ENCODE measurements at places on chromosomes 16 and 17. TPM values are rescaled to one million over a fixed set of nuclear protein-coding genes. Genes with fewer than 3 reads are reported as not detected.

DNA sequence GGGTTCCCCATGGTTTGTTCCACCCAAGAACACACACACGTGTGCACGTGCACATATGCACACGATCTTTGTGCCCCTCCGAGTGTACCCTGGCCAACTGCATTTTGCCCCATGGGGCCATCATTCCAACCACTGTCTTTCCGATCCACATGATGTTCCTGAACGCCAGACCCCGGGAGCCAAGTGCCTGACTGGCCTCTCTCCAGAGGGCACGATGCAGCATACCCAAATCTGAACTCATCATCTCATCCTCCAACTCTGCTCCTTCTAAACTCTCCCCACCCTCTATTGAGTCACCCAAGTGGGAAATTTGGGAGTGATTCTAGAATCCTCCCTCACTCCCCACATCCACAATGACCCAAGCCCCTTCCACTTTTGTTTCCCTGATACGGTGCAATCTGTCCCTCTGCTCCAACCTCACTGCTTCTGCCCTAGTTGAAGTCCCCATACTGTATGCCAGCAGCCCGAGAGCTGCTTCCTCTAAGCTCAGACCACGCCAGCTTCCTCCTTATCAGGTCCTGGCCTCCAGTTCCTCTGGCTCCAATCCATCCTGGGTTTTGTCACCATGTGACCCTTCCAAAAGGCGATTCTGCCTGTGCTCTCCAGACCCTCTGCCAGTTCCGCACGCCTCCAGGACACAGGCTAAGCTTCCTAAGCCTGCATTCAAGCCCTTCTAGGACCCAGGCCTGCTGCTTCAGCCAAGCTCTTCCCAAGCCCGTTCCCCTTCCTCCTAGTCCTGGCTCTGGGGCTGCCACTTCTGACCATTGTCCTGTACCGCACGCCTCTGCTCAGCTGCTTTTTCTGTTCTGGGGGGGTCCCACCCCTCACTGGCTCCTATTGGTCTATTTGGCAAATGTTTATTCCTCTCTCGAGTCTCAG lies 10.1 kb upstream of the TMEM208 start:
- DNase-seq, result no peak

DNA sequence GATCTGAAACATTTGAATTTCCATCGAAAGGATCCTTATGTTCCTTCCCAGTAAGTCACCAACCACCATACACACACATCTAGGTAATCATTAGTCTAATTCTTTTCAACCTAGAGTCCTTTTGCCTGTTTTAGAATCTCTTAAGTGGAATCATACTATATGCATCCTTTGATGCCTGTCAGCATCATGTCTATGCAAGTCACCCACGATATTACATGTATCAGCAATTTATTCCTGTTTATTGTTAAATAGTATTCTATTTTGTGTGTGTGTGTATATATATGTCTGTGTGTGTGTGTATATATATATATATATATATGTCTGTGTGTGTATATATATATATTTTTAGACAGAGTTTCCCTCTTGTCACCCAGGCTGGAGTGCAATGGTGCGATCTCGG lies 78.9 kb upstream of the RPH3AL start:
- no peak for DNase-seq

GRCh38 chr17:30915833-30916611 lies 5.7 kb upstream of the ADAP2 start:
- no peak for DNase-seq

DNA sequence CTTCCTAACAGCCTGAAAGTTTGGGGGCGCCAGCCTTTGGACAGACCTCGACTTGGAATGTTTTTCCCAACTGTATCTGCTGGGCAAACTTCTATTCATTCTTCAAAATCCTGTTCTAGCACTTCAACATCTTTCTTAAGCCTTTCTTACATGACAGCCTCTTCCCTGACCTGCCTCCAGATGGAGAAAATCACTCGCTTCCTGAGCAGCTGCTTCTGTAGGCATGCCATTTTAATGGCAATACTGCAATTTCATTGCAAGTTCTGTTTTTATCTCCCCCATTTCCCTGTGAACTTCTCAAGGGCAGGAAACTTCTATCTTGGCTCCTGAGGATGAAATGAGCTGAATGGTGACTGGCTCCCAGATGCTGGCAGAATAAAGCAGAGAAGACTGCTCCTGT lies 128.8 kb upstream of the ASIC2 start:
- DNase-seq, result no peak

DNA sequence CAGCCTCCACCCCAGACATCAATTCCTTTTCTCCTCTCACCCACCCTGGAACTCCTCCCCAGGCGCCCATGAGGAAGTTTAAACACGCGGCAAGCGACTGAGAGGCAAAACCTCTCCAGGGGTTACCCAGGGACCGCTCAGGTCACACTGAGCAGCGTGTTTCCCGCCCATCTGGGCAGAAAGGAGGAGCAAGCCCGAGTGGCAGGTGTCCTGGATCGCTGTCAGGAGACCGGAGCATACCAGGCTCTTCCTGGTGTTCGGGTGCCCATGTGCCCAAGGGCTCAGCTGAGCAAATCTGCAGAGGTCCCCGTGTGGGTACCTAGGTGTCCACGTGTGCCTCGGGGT lies 491 bp downstream of the SLC25A19 start:
- DNase-seq, result peak; percentile 67

DNA sequence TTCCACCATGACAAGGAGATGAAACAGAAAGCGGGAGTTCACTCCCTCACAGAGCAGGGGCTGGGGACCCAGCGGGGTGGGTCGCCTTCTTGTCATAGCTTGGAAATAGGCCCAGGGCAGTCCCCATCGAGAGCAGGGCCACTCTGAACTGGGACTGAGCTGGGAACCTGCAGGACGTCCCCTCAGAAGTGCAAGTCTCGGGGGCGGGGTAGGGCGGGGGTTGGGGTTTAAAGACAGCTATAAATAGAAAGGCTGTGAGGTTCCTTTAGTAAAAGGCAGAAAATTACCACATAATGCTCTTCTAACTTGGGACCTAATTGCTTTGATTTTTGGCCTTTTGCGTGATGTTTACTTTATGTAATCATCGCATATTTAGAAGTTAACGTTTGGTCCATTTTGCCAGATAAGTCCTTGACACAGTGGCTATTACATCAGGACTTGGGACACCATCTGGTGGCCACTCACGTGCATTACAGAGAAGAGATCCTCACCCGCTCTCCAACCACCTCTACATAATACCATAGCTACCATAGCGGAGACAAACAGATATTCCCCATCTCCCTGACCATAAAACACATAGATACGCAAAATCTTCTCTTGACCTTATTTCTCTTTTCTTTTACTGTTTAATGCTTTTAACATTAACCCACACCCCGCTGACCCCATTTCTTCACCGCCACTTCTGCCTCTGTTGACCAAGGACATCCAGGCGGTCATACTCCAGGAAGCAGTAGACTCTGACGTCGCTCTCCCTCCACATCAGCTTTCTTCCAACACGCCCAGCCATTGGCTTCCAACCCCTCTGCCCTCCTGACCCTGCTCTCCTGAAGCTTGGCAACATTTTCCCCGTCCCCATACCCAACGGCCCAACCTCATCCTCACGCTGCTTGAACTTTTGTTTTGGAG lies 27.5 kb upstream of the PIK3R6 start:
- peak; percentile 53 for DNase-seq

- DNase-seq, result no peak
Measured at GRCh38 chr16:50878966-50879615, 137.2 kb downstream of the CYLD start.

- no peak for DNase-seq
Measured at GRCh38 chr17:50832267-50832863, 3.0 kb upstream of the WFIKKN2 start.

DNA sequence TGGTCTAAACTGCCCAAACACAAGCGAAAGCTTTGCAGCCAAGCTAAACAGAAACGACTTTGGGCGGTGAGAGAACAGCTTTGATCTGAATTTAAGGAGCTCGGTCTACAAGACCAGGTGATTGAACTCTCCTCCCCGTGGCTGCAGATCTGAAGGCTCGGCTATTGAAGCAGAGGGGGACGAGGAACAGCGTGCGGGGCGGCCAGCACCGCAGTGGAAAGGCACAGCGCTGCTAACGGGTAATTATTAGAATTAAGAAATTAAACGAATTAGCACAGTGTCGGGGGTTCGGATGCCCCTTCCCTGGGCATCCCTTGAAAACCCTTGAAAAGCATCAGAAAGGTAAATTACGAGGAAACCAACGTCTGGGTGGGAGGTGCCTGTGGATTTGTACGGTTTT lies 431 bp downstream of the TEKT3 start:
- no peak for DNase-seq

DNA sequence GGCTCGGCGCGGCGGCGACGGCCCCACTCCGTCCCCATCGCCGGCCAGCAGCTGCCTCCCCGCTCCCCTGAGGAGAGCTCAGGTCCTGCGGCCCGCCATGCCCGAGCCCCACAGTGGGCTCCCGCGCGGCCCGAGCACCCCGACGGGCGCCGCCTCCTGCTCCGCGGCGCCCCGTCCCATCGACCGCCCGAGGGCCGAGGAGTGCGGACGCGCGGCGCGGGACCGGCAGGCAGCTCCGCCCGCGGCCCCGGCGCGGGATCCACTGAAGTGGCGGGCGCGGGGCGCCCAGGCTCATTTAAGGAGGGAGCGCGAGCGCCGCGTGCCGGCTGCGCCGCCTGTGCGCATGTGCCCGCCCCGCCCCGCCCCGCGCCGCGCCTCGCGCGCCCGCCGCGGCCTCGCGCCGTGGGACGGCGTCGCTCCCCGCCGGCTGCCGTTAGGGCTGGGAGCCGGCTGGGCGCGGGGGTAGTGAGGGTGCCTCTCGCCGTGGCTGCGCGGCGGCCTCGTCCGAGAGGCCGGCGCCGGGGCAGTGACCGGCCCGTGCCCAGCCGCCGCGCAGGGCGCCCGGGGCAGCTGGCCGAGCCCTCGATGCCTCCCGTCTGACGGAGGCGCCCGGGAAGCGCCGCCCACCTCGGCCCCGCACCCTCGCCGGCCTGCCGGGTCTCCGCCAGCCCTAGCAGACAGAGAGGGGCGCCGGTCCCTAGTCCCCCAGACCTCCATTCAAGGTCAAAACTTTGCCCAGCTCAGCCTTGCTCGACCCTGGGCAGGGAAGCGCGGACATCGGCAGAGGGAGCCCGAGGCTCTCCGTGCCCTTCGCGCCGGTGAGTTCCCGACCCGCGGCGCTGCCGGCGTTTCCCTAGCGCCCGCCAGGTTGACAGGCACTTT lies at the start of gene NETO2:
Gene NETO2 (minus strand): TSS at position 269 of the 882 bp plus-strand sequence. CDS start 333 bp downstream, outside the sequence.
- DNase-seq, result peak; percentile 66

DNA sequence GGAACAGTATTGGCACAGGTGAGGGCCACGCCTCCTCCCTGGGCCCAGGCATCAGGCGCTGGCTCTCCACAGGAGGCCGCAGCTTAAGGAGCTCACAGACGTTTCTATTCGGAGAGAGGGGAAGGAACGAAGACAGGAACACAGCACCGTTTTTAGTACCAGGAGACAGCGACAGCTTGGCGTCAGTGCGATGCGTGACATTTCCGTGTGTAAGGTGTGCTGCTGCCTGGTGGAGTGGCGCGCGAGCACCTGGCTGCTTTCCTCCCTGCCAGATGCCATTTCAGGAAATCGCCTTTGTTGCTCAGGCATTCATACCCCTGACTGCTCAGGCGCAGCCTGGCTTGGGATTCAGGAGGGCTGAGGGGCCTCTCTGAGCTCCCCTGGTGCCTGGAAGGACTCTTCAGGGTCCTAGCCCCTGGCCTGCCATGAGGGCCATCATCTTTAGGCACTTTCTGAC lies 367.5 kb downstream of the CPPED1 start:
- DNase-seq, result no peak

GRCh38 chr16:79767421-79768275 lies 167.1 kb upstream of the MAF start:
- DNase-seq, result peak; percentile 57

GRCh38 chr17:44014437-44015172 lies at the start of gene TMEM101:
TMEM101 (minus strand) TSS chr17:44014963; CDS start chr17:44014952, 11 bp downstream.
- DNase-seq, result peak; percentile 91

- DNase-seq, result no peak
Measured at GRCh38 chr16:22075776-22076175, 16.6 kb upstream of the VWA3A start.

- no peak for DNase-seq
Measured at GRCh38 chr16:54847207-54847606, 83.5 kb upstream of the IRX5 start.

- DNase-seq, result no peak
Measured at GRCh38 chr17:1960545-1960912, 64.6 kb downstream of the RTN4RL1 start.

RHBDL3 gene
- not detected for total RNA-seq

TPSG1 gene
- total RNA-seq, result 20.9 TPM

KIF19 gene
- total RNA-seq, result 1.9 TPM

CETP gene
- total RNA-seq, result not detected

SRCIN1 gene
- 5.2 TPM for total RNA-seq

CRYM gene
- total RNA-seq, result 5.6 TPM

TM4SF5 gene
- 5.2 TPM for total RNA-seq

FAM20A gene
- 3.6 TPM for total RNA-seq

KRT20 gene
- 727 TPM for total RNA-seq

ACAP1 gene
- 21.0 TPM for total RNA-seq

MT1E gene
- total RNA-seq, result 200 TPM

POLR3E gene
- total RNA-seq, result 23.2 TPM

IRX6 gene
- total RNA-seq, result not detected

All from transverse colon (tissue), 4 donors.